SJSA1 (cell line): ENCODE measurements at places on chromosomes 1 and 21. TPM values are rescaled to one million over a fixed set of nuclear protein-coding genes. Genes with fewer than 3 reads are reported as not detected.
A peak's percentile ranks its signal among the peaks of the same experiment; 100 is the strongest.

The EVI5 gene
- total RNA-seq: 18.1 and 21.5 TPM in 2 replicates

The TEKT2 gene
- not detected in 2 replicates for total RNA-seq

The LMOD1 gene
- 6.4 and 8.1 TPM in 2 replicates for total RNA-seq

The TNFAIP8L2 gene
- total RNA-seq: not detected in 2 replicates

The CRABP2 gene
- 2.8 and 6.7 TPM in 2 replicates for total RNA-seq

The LCE3D gene
- total RNA-seq: not detected in 2 replicates

The CDC42BPA gene
- total RNA-seq: 46.4 and 52.8 TPM in 2 replicates

The GBP4 gene
- total RNA-seq: 0.56 and 2.3 TPM in 2 replicates

The ATPAF1 gene
- 60.5 and 63.2 TPM in 2 replicates for total RNA-seq

The CSF3R gene
- total RNA-seq: not detected in 2 replicates

The STUM gene
- 0.03 TPM in 1 of 2 replicates, not detected in the other for total RNA-seq

The KRTAP19-8 gene
- total RNA-seq: not detected in 2 replicates

The CACHD1 gene
- 0.34 TPM in 2 replicates for total RNA-seq

The RGS13 gene
- not detected in 2 replicates for total RNA-seq

GRCh38 chr1:110259770-110260169 lies 49.7 kb downstream of the KCNC4 start:
- no peaks in the 10 kb centered on the region for H3K36me3 ChIP-seq
- no peak for DNase-seq
- no peaks in the 10 kb centered on the region for H3K4me1 ChIP-seq

GRCh38 chr1:18353992-18354391 lies 126.7 kb upstream of the KLHDC7A start:
- H3K27ac ChIP-seq: no peak overlapping the region
- no peaks in the 10 kb centered on the region for H3K27me3 ChIP-seq
- H3K4me1 ChIP-seq: no peaks in the 10 kb centered on the region

DNA sequence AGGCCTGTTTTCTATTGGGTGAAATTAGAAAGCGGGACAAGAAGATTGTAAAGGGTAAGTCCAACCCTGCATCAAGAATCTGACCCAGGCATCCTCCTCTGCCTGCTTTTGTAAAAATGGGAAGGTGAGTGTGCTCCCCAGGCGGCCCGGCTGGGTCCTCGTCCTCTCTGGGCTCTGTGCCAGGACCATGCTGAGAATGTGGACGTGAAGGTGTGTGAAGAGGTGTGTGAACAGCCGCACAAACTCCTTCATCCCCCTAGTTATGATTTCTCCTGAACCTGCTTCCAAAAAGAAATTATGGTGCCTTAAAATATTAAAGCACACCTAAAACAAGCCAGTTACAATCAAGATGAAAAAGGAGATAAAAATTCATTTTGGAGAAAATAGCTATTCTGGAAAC lies 185.7 kb downstream of the IGSF21 start:
- no peak overlapping the region for H3K4me3 ChIP-seq
- no peak overlapping the region for H3K27ac ChIP-seq
- 0 out of 2 replicates have a peak, but pooled peaks cover 6% of the 10 kb centered on the region for H3K27me3 ChIP-seq
- no peaks in the 10 kb centered on the region for H3K36me3 ChIP-seq
- no peaks in the 10 kb centered on the region for H3K4me1 ChIP-seq
- DNase-seq: no peak

DNA sequence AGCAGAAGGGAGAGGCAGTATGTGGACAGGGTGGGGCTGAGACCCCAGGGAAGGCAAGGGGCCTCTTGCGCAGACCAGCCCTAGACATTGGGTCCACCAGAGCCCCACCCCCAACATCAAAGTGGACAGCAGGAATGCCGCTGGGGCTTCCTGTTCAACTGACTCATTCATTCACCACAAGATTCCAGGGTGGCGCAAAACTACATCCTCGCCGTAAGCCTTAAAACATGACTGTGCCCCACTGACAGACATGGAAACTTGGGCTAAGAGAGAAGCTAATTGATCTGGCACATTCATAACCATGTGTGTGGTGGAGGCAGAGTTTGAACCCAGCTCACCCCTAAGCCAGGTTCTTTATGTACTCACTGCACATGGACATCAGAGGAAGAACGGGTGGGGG lies 14.0 kb downstream of the COL16A1 start:
- peaks cover 68% of the 10 kb centered on the region for H3K4me1 ChIP-seq
- peaks cover 95% of the 10 kb centered on the region for H3K36me3 ChIP-seq
- peak overlapping the region; percentile 98 for H3K27ac ChIP-seq
- no peak overlapping the region for H3K4me3 ChIP-seq
- no peaks in the 10 kb centered on the region for H3K27me3 ChIP-seq
- peak; percentile 92 for DNase-seq

DNA sequence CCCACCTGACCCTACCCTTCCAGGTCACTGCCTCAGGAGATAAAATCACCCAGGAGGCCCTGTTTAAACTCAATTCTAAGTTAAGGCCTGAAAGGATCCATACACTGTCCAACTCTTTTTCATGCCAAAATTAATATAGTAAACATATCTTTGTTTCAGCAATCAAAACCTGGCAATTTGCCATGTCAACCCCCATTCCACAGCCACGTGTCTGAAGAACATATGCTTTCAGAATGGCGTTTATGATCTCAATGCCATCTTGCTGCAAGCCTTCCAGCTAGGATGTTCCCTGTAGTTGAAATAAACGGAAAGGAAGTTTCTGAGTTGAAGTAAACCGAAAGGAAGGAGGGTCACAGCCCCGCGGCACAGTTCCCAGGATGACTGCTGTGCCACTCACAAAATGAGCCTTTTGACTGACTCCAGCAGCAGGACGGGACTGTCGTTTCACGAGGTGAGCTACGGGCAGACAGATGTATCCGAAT lies 472.0 kb downstream of the SMYD3 start:
- H3K36me3 ChIP-seq: no peaks in the 10 kb centered on the region
- no peak overlapping the region for H3K4me3 ChIP-seq
- H3K27ac ChIP-seq: no peak overlapping the region

GRCh38 chr1:24635195-24635843 lies 7.8 kb upstream of the SRRM1 start:
- H3K4me1 ChIP-seq: no peaks in the 10 kb centered on the region; the same call in 1 of the 2 replicates
- H3K4me3 ChIP-seq: no peak overlapping the region
- DNase-seq: peak; percentile 62
- no peaks in the 10 kb centered on the region for H3K36me3 ChIP-seq
- H3K27me3 ChIP-seq: no peaks in the 10 kb centered on the region
- no peak overlapping the region for H3K27ac ChIP-seq

GRCh38 chr1:246784621-246785493 lies 60.6 kb downstream of the SCCPDH start:
- no peaks in the 10 kb centered on the region for H3K27me3 ChIP-seq
- no peak for DNase-seq
- H3K4me3 ChIP-seq: no peak overlapping the region
- H3K36me3 ChIP-seq: peaks cover 6% of the 10 kb centered on the region; the same call in 1 of the 2 replicates

DNA sequence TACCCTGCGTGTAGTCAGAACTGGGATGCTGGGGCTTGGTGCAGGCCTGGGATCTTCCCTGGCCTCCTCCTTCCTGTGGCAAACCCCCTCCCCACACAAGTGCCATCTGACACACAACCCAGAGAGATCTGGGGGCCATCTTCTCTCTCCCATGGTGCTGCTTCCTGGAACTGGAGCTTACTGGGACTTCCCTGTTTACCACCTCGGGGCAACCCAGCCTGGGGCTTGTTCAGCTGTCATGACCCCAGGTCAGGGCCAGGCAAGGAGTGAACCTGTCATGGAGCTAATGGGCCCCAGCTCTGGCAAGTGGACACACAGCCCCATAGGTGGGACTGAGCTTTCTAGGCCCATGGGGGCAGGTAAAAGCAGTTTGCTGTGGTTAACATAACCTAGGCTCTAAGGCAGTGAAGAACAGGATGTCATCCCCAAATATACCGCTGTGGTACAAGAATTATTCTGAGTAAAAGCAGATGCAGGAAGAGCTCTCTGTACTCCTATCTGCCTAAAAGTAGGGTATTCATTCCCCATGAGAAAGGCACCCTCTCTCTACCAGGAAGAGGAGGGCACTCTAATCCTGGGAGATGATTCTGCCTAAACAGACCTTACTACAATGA lies 2.4 kb downstream of the TRIM11 start:
- peaks cover 15% of the 10 kb centered on the region for H3K4me1 ChIP-seq
- no peaks in the 10 kb centered on the region for H3K27me3 ChIP-seq
- no peak for DNase-seq
- no peak overlapping the region for H3K4me3 ChIP-seq
- H3K36me3 ChIP-seq: peaks cover 44% of the 10 kb centered on the region

DNA sequence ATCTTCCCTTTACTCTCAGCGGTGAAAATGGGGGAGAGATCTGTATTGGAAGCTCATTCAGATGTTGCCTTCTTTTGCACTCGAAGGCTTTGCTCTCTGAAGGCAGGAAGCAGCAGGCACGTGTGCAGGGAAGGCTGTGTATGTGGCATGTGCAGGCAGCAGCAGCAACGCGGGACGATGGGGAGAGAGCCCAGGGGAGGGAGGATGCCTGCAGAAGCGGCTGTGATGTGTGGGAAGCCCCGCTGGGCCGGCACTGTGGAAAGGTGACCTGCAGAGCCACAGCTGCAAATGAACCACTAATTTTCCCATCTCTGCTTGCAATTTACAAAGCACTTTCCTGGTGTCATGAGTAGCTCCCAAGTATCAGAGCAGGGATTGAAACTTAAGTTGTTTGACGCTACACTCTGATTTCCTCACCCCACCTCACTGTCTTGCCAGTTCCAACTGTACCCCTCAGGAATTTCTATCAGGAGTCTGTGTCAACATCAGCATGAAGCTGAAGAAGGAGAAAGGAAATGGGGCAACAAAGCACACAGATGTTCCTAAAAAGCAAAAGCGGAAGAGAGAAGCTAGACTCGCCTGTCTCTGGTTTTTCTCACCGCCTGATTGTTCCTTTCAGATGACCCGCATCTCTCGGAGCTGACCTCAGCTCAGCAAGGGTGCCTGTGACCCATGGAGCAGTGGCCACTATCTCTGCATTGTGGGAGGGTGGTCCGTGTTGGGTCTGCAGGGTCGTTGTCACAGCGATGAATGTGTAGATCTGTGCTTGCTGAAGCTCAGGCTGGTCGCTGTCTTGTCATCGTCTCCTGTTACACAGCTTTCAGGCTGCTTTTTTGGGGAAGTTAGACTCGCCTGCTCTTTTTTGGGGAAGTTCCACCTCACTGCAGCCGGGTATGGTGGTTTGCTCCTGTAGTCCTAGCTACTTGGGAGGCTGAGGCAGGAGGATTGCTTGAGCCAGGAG lies 156.1 kb downstream of the KIF26B start:
- no peaks in the 10 kb centered on the region for H3K27me3 ChIP-seq
- H3K4me1 ChIP-seq: 0 out of 2 replicates have a peak, but pooled peaks cover 6% of the 10 kb centered on the region
- H3K27ac ChIP-seq: no peak overlapping the region
- no peaks in the 10 kb centered on the region for H3K36me3 ChIP-seq

DNA sequence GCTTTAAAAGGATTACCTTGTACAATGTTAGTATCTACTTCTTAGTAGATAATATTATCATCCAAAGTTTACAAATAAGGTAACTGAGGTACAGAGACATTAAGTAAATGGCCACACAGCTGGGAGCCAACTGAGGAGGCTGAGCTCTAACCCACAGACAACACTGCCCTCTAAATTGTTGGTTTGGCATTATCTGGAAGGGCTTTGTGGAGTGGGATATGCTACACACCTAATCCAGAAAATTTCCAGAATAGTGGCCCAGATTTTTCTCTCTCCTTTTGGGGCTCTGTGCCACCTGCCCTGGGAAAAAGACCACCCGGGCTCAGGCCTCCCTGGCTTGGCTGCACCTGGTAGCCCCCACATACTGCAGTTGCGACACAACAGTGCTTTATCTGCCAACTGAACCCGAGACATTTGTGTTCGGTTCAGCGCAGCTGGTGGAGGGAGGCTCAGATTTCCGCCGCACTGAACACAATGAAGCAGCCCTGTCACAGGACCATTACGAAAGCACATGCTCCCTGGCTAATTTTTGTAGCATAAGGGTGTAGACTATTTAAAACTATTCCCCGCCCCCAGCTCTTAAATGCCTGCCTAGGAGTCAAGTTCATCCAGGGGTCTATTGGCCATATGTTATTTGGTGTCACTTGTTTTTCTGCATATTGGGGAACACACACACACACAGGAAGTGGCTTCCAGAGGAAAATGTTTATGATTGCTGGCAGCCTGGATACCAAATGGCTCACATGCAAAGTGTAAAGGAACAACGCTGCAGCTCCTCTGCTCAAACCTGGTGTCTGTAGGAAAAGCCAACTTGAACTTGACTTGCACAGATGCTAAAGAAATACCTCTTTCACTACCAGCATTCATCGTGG lies 92.3 kb upstream of the ESRRG start:
- H3K27ac ChIP-seq: no peak overlapping the region
- no peak overlapping the region for H3K4me3 ChIP-seq
- DNase-seq: no peak
- no peaks in the 10 kb centered on the region for H3K4me1 ChIP-seq
- H3K36me3 ChIP-seq: no peaks in the 10 kb centered on the region

DNA sequence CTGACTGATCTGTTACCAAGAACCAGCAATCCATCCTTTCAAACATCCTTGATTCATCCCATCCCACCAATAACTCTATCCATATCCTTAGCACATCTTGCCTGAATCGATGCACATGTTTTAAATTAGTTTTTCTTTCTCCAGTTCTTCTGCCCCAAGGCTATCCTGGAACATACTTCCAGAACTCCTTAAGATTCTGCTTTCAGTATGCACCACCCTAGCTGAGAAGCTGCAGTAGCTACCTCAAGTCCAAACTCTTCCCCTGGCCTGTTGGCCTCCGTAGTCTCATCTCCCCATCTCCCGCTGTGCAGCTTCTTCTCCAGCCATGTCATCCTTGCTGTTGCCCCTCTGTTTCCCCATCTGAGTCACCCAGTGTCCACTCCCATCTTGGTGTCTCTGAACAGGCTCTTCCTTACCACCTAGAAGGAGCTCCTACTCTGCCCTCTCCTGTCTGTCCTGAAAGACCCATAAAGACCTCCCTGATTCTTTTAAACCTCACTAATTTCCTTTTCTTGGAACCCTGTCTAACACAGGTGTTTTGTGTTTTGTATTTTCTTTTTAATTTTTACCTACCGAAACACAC lies 108.0 kb downstream of the SGIP1 start:
- H3K4me1 ChIP-seq: peaks cover 26% of the 10 kb centered on the region
- no peaks in the 10 kb centered on the region for H3K27me3 ChIP-seq
- no peaks in the 10 kb centered on the region for H3K36me3 ChIP-seq
- H3K4me3 ChIP-seq: no peak overlapping the region
- H3K27ac ChIP-seq: no peak overlapping the region

DNA sequence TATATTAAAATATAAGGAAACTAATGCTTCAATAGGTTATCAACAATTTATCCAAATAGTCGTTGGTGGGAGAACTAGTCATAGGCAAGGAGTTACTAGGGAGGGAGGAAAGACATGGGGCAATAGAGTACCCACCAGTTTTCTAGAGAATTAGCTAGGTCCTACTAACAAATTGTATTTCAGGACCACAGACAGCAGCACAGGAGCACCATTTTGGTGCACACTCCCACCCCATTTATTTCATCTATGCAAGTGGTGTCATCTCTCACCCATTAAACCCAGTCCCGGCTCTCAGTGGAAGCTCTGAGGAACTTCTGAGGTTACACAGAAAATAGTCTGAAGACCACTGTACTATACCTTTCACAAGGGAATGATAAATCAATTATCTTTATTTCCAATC lies 89.0 kb upstream of the BCAR3 start:
- H3K4me3 ChIP-seq: no peak overlapping the region
- DNase-seq: no peak
- H3K27ac ChIP-seq: no peak overlapping the region
- no peaks in the 10 kb centered on the region for H3K36me3 ChIP-seq

- no peak overlapping the region for H3K27ac ChIP-seq
- H3K4me1 ChIP-seq: no peaks in the 10 kb centered on the region
- no peak overlapping the region for H3K4me3 ChIP-seq
- no peaks in the 10 kb centered on the region for H3K27me3 ChIP-seq
Measured at GRCh38 chr1:29675481-29676263, 439.4 kb downstream of the PTPRU start.

GRCh38 chr1:32900956-32901822 lies at the start of gene TMEM54:
TMEM54 (minus strand) TSS chr1:32901389; CDS start chr1:32901238, 151 bp downstream.
- H3K27ac ChIP-seq: no peak within 1 kb of the TSS
- peak within 1 kb of the TSS; percentile 65 for H3K4me3 ChIP-seq
- peaks cover 13% of the 10 kb centered on the region for H3K4me1 ChIP-seq
- H3K27me3 ChIP-seq: 0 out of 2 replicates have a peak, but pooled peaks cover 3% of the 10 kb centered on the region

GRCh38 chr1:215860833-215861232 lies 293.7 kb downstream of the KCTD3 start:
- no peak for DNase-seq
- H3K27ac ChIP-seq: no peak overlapping the region
- H3K4me1 ChIP-seq: no peaks in the 10 kb centered on the region
